ENCODE measurements at places on chromosomes 16 and 17.

- DNase-seq, result no peak
Observed at GRCh38 chr17:12247761-12248160, 227.1 kb downstream of the MAP2K4 start.

- DNase-seq, result no peak
Observed at GRCh38 chr16:29158785-29159184, 173.9 kb downstream of the LAT start.

GRCh38 chr16:50509521-50510341 is 38.5 kb upstream of the NKD1 start:
- peak; percentile 85 for DNase-seq

- DNase-seq, result no peak
Observed at GRCh38 chr16:46975165-46975564, 1.7 kb upstream of the DNAJA2 start.

GRCh38 chr17:75403131-75403530 is 2.3 kb downstream of the GRB2 start:
- no peak for DNase-seq

DNA sequence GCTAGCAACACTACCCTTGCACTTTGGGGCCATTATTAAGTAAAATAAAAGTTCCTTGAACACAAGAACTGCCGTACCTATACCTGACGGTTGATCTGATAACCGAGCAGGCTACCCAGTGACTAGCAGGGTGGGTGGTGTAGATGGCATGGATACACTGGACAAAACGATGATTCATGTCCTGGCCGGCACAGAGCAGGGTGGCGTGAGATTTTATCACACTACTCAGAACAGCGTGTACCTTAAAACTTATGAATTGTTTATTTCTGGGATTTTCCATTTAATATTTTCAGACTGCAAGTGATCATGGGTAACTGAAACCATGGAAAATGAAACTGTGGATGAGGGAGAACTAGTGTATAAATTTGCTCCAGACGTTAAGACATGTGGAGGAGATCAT is 41.0 kb upstream of the MSI2 start:
- no peak for DNase-seq

- no peak for DNase-seq
Observed at GRCh38 chr16:88978608-88979346, 1.8 kb upstream of the CBFA2T3 start.

DNA sequence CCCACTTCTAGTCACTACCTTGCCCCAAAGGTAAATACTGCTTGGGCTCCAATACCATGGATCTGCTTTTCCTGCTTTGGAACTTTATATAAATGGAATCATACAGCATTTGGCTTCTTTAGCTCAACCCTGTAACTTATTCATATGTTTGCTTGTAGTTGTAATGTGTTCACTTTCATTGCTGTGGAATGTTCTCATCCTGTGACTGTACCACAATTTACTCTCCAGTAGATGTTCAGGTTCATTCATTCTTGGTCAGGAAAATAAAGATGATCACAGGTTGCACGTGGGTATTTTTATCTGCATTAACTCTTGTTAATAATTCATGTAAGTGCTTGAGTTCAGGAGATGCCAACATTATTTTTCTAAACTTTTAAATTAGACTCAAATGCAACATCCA is 6.7 kb upstream of the BEAN1 start:
- no peak for DNase-seq

DNA sequence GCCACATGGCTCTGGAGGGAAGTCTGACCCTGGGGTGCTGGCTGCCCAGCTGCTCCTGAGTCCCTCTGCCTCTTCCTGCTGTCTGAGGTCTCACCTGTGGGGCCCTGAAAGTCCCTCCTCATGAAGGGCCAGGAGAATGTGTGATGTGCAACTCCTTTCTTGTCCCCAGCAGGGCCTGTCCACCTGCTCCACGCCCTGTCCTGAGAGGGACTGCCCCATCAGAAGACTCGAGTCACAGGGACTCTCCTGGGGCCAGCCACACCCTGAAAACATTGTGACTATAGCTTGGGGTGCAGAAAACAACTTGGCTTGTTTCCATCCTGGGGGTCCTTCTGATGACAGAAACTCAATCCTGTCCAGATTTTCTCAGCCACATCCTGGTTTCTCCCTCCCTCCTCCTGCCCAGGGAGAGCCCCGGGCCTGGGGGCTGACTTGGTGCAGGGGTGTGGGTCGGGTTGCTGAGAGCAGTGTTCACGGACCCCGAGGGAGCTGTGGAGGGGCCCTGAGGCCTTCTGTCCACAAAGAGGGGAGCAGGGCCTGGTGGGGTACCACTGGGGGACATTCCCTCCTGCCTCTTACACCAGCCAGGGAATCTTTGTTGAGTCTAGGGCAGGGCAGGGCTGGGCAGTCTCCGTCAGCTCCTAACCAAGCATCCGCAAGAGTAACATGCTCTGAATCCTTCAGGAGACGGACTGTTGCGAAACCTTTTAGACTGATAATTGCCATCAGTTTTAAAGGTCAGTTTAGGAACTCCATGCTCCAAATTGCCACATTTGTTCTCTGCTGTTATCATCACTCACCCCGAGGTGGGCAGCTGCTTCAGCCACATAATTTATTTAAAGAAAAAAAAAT is 45.9 kb downstream of the NT5M start:
- DNase-seq, result no peak

- DNase-seq, result no peak
Observed at GRCh38 chr16:75957870-75958269, 231.6 kb upstream of the CPHXL start.

- DNase-seq, result peak; percentile 56
Observed at GRCh38 chr16:83967838-83968305, at the start of gene NECAB2. Gene NECAB2 (plus strand): TSS chr16:83968244. CDS start chr16:83968649, 405 bp downstream.

DNA sequence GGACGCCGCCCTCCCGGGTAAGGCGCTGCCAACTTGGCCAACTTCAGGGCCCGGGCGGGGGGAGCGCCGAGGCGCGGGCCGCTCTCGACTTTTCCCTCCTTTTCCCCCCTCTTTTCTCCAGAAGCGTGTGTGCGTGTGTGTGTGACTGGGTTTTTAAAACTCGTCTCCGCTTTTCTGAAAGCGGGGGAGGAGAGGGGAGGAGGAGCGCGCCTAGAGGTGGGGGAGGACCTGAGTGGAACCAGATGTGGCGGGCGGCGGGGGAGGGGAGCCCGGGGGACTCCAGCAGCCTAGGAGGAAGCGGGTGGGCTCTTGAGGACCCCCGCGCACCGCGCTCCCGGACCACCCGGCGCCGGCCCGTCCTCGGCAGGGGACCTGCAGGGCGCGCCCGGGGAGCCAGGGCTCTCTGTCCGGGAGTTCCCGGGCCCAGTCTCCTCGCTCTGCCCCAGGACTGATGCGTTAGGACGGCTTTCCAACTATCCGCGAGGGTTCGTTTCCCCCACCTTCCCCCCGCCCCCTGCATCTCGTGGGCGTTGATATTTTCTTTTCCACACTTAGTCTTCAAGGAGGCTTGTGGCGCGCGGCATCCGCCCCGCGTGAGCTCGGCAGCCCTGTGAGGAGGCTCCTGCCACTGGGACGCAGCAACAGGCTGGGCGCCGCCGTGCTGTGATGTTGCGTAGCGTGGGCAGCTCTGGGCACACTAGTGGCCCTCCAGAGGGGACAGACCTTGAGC is 599 bp downstream of the MRC2 start:
- DNase-seq, result peak; percentile 30

GRCh38 chr16:66364959-66365306 is 1.6 kb upstream of the CDH5 start:
- no peak for DNase-seq

GRCh38 chr17:81093619-81094508 is 58.9 kb downstream of the BAIAP2 start:
- no peak for DNase-seq

DNA sequence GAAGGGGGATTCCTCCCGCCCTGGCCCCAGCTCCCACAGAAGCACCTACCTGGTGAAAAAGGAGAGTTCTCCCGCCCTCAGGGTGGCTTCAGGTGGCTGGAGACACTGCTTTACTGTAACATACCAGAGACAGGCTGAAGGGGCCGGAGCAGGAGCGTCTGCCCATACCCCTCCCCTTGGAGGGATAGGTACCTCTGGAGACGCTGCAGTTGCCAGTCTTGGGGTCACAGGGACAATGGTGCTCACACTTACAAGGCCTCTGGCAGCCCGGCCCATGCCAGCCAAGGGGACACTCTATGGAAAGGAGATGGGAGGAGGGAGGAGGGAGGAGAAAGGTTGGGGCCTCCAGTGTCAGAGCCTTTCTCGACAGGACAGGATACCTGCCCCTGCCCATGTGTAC is 6.6 kb downstream of the NAGPA start:
- DNase-seq, result no peak

DNA sequence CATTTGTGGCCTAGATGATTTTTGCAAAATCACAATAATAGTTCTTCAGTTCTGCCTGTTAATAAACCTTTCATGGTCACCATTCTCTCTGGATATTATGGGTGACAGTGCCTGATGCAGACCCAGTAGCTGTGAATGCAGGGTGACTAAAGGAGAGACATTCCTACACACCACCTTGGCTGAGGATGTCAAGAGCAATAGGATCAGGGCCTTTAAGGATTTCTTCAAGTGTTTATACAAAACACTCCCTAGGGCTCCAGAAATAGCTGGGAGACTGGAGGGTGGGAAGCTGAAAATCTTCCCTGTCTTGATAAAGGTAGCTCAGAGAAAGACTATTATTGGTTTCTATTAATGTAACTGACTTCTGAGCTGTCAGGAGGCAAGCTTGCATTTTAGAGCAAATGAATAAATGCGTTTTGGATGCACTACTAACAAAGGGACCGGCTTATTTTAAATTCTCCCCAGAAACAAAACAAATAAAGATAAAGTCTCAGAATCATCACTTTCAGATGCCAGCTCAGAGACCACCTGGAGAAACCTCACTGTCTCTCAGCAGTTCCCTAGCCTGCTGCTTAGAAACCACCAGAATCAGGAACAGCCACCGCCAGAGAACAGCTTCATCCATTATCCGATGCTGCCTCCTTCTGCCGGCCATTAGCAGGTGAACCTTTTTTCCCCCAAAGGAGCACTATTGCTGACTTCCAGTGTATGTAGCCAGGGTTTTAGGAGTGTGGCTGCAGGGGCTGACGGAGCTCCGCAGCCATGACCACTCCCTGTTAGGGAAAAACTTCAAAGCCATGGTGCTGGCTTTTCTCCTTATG is 171.4 kb upstream of the DYNLRB2 start:
- peak; percentile 70 for DNase-seq

- DNase-seq, result no peak
Observed at GRCh38 chr17:57273490-57273889, 17.2 kb downstream of the MSI2 start.

DNA sequence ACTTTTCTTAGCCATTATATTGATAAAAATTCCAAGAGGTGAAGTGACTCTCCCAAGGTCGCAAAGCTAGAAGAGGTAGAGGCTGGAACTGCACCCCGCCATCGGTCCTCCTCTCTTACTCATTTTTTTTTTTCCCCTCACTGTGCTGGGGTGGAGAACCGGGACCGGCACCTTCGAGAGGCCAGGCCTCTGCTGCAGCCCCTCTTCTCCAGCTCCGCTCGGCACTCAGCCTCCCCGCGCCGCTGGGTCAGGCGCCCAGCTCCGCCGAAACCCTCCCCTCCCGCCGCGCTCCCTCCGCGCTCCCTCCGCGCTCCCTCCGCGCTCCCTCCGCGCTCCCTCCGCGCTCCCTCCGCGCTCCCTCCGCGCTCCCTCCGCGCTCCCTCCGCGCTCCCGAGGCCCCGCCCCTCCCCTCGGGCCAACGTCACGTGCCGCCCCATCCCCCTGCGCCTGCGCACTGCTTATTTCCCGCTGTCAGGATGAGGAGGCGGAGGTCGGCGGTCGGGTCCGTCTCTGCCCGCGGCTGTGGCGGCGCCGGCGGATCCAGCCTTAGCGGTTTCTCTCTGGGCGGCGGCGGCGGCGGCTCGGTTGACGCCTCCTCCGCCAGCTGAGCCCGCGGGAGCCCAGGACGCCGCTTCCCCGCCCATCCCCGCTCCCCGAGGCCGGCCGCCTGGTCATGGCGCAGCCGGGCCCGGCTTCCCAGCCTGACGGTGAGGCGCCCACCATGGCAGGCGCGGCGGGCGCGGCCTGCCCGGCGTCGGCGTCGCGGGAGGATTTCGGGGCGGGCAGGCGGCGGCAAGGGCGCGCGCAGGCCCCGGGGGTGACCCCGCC is at the start of gene RABEP1:
Gene RABEP1, plus strand, starts transcription at position 471 of the 828 bp plus-strand sequence. Its CDS starts 203 bp downstream, at position 674.
- DNase-seq, result peak; percentile 93

- peak; percentile 87 for DNase-seq
Observed at GRCh38 chr17:45948881-45949624, 50.0 kb upstream of the STH start.

DNA sequence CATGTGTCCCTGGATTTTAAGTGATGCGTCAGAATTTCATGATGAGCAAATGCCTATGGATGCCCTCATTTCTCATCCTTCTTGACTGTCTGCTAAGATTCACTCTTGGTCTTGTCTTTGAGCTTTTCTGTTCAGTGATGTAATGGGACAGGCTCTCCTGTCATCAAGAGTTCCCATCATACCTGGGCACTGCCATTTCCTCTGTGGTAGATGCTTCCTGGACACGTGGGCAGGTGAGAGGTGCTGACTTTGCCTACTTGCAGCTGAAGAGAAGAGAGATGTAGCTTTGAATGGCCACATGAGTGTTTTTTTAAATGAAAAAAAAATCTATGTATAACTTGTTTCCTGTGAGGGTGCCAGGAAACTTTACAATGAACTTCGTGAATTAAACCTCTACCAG is 557.7 kb downstream of the MAF start:
- DNase-seq, result no peak

DNA sequence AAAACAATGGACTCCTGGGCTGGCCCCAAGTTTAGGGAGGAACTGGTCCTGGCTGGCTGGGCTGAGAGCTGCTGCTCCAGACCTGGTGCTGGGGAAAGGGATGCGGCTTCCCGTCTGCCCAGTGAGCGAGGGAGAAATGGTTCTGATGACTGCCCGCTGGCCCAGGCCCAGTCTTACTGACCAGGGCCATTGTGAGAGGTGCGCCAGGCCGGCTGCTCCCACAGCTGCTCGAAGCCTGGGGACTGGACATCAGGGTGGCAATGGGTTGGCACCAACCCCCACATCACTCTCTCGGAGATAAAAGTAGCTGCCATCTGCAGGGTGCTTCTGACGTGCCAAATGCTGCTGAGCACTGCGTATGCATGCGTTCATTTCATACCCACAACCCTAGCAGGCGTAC is 53.2 kb downstream of the IRF8 start:
- DNase-seq, result no peak

DNA sequence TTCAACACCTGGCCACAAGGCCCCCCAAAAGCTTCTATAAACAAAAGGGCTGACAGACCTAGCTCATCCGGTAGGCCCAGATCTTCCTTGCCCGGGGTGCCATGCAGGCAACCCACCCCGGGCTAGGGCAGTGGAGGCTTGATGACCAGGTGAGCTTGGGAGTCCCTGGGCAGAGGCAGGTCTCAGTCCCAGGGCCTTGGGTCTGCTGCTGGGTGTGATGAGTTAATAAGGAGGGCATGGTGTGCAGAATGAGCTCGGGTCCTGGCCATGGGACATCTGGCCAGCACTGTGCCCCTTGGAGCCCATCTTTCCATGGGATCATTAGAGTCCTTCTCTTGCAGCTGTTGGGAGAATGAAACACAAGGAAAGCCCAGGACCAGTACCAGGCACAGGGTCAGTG is 20.2 kb upstream of the MPRIP start:
- no peak for DNase-seq
